ENCODE measurements at places on chromosomes 11 and 22.

GRCh38 chr11:60870733-60871377, 3.5 kb downstream of the ZP1 start:
- DNase-seq: no peak

DNA sequence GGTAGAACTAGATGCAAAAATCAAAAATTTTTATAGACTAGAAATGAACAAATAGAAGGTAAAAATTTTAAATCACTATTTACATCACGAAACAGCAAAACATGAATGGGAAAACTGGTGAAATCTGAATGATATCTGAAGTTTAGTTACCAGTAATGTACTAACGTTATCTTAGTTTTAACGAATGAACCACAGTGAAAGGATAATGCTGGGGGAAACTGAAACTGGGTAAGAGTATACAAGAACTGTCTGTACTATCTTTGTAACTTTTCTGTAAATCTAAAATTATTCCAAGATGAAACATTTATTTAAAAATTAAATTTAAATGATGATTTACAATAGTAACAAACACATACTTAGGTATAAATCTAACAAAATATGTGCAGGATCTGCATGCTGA, 7.4 kb downstream of the GDPD4 start:
- no peak for DNase-seq

DNA sequence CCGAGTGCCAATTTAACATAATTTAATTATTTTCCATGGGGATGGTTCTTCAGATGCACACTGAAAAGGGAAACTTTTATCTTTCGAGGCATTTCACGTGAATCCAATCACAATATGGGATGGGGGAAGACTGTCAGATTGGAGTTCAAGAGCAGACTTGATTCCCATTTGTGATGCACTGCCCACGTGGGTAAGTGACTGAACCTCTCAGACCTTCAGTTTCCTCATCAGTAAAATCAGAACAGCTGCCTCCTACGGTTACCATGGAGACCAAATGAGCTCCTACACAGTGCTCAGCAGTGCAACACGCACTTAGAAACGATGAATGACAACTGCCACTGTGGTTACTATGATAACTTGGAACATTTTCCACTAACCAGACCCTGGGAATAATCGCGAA, 21.7 kb downstream of the KIAA0930 start:
- DNase-seq: no peak

DNA sequence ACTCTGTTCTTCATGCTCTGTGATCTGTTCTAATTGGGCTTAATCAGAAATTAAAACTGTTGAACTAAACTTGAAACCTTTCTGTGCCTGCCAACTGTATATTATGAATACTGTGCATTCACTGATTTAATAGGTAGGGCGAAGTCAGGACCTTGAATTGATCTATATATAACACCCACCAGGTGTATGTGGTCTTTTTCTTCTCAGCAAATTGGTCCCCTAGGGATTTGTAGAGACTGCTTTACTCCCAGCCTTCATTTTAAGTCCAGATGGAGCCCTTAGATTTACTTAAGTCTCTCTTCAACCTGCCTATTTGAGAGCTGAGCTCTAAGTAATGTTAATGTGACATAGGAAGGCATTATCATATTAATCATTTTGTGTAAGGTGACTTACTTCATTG, 257.5 kb downstream of the TMEM135 start:
- DNase-seq: no peak

DNA sequence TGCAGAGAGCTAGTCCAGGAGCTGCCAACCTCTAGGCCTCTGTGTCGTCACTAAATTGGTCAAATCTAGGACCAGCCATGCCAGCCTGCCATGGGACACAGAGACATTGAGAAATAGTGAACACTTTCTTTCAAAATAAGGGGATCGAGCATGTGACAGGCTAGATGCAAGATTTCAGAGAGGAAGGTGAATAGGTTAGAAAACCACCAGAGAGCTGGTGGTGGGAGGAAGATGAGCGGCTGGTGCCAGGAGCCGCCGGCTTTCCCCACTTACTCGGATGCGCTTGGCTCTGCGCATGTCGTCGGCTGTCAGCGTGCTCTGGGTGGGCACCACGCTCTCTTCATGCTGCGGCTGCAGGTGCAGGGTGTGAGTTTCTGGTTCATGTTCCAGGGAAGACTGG, 35.4 kb upstream of the NFRKB start:
- DNase-seq: no peak

GRCh38 chr11:44498089-44498871, 67.2 kb upstream of the CD82 start:
- DNase-seq: no peak

DNA sequence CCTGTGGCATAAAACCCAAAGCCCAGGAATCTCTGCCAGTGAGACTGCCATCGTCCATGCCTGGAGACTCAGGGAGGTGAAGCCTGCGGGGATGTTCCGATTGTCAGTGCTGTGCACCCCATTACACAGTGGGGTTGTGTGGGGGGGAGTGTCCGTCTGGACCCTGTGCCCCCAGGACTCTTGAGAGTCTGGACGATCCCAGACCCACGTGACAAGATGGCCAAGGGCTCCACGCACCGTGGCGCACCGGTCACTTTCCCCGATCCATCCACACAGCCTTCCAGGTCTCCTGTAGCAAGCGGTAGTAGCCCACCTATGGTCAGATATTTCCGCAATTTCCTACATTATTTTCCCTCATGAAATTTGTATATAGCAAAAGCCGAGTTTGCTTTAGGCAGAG, 20.9 kb upstream of the NRGN start:
- DNase-seq: no peak

GRCh38 chr11:2189938-2190656, 18.5 kb upstream of the TH start:
- no peak for DNase-seq

- DNase-seq: no peak
These were observed 791 bp downstream of the EI24 start for GRCh38 chr11:125569915-125570621.

- no peak for DNase-seq
These were observed 1106.3 kb downstream of the BRD1 start for GRCh38 chr22:48721395-48721669.

DNA sequence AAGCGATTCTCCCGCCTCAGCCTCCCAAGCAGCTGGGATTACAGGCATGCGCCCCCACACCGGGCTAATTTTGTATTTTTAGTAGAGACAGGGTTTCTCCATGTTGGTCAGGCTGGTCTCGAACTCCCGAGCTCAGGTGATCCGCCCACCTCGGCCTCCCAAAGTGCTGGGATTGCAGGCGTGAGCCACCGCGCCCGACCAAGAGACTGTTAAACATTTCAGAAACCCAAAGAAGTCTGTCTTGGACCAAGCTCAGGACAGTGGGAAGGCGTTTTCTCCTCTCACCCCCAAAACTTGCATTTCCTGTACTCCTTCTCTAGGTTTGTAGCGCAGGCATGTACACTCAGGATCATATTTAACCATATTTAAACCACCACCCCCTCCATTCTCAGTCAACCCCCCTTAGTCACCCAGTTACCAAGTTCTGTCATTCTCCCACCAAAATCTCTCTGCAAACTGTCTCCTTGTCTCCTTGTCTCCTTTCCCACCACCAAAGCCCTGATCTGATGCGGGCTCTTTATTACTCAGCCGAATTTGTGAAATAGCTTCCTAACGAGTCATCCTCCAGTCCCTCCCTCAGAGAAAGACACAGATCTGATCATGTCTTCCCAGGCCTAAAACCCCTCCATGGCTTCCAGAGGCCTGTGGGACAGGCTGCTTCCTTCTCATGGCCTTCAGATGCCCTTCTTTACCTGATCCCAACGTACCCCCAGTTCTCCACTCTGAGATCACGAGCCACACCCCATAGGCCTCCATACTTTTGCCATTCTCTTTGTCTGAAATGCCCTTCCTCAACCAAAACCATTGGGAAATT, 29.0 kb upstream of the CREB3L1 start:
- no peak for DNase-seq

GRCh38 chr11:33655842-33656600, 44.6 kb downstream of the C11orf91 start:
- DNase-seq: no peak

GRCh38 chr11:12581923-12582322, 92.3 kb upstream of the TEAD1 start:
- no peak for DNase-seq

GRCh38 chr11:59615120-59615636, 396 bp downstream of the OSBP start:
- peak; percentile 35 for DNase-seq

- DNase-seq: peak; percentile 11
These were observed 8.8 kb upstream of the CUL5 start for GRCh38 chr11:107999759-108000455.

DNA sequence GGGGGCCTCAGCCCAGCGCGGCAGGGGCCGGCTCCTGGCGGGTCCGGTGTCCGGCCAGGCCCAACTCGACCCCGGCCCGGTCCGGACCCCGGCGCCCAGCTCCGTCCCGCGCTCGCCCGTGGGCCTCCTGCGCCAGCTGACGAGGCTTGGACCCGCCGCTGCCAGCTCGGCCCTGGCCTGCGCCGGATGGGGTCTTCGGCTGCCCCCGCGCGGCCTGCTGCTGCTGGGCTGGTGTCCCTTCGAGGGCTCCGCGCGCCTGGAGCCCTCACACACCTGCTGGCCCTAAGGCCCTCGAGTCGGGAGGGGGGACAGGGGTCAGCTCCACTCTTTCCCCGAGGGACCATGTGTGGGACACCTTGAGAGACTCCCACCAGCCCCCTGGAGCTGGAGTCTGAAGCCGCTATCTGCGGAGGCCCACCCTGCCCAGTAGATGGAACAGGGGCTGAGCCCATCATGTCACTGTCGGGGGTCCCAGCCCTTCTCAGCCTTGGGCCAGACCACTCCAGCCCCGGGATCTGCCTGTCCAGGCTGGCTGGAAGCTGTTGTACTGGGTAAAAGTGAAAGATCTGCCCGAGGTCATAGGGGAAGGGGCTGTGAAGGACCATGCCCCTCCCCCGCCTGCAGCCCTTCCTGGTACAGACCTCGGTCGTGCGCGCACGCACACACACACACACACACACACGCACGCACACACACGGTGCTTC, 768 bp upstream of the CDKN1C start:
- no peak for DNase-seq

GRCh38 chr11:120702656-120703055, 191.1 kb downstream of the GRIK4 start:
- no peak for DNase-seq

GRCh38 chr22:19520007-19520406, 4.2 kb downstream of the CLDN5 start:
- DNase-seq: no peak

DNA sequence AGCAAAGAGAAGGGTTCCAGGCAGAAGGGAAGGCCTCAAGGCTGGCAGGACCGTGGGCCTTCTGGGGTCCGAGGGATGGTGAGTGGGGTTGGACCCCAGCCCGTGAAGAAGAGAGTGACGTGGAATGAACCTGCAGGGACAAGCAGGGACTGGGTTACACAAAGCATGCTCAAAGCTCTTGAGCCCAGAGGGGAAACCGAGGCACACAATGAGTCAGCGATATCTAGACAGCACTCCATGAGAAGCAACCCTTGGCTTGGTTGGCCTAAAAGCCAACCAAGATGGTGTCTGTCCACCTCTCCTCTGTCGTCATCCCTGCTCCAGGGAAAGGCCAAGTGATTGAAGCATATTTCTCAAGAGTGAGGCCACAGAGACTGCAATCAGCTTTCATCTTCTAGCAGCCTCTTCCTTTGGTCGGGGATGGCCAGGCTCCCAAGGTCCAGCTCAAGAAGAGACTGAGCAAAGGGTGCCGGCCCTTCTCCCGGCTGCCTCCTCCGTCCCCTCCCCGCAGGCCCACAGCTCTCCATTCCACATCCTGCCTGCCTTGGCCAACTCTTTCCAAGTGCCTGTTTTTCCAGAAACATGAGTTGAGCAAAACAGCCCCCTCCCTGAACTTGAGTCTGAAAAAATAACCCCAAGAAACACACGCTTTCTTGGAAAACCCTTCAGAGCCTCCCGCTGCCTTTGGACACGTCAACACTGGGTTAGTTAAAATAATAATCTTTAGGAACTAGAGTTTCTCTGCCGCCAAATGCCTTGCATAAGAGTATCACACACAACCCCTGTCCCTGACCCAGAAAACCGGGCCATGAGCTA, 556.6 kb downstream of the MIAT start:
- DNase-seq: no peak

GRCh38 chr11:125942771-125943428, 2.9 kb upstream of the VSIG10L2 start:
- no peak for DNase-seq

DNA sequence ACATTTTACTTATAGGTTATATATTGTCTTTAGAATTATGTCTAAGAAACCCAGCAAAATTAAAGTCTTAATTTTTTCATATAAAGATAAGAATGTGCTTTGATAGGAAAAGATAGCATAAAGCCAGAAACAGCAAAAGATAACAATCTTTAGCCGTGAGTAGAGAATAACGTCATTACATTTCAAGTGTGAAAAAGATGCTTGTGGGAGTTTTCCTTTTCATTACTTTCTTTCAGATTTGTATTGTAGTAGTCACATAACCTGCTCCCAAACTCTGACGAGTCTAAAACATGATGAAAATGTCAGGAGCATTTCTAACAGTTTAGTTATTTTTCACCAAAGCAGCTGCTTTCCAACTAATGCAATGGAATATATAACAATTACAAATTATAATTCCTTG, 31.3 kb downstream of the ARFGAP3 start:
- no peak for DNase-seq
